ENCODE measurements at places on chromosomes 2 and 18. TPM values are rescaled to one million over a fixed set of nuclear protein-coding genes. Genes with fewer than 3 reads are reported as not detected.

The PTPRM gene
- 101 TPM for polyA plus RNA-seq

The MAP2 gene
- polyA plus RNA-seq = 9.5 TPM

The LAMA1 gene
- 2.5 TPM for polyA plus RNA-seq

The NPHP1 gene
- polyA plus RNA-seq = 18.0 TPM

The TUBA3E gene
- not detected for polyA plus RNA-seq

The CNGA3 gene
- 0.57 TPM for polyA plus RNA-seq

The NAT8 gene
- polyA plus RNA-seq = not detected

The DSG4 gene
- polyA plus RNA-seq = not detected

The MAP4K3 gene
- polyA plus RNA-seq = 52.1 TPM

The ANKZF1 gene
- 16.6 TPM for polyA plus RNA-seq

The FBLN7 gene
- polyA plus RNA-seq = 12.8 TPM

- DNase-seq = no peak
Observed at GRCh38 chr2:46200100-46200690, 97.0 kb upstream of the EPAS1 start.

- no peak for DNase-seq
Observed at GRCh38 chr2:203565076-203565475, 30.0 kb upstream of the RAPH1 start.

DNA sequence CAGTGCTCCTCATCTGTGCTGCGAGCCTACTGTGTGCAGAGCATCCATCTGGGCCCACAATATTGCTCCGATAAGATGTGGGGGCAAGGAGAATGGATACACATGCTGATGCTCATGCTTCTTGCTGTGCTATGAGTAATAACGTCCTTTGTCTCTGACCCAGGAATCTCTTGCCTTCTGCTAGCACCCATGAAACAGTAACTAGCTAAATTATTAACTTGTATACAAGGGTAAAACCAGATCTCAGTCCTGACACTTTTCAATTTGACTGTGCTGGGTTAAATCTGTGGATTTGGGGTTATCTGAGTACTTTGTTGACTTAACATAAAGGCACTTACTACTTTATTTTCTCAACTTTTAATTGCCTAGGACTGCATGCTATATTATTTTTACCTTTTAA, 357.6 kb downstream of the SLC4A3 start:
- no peak for DNase-seq

DNA sequence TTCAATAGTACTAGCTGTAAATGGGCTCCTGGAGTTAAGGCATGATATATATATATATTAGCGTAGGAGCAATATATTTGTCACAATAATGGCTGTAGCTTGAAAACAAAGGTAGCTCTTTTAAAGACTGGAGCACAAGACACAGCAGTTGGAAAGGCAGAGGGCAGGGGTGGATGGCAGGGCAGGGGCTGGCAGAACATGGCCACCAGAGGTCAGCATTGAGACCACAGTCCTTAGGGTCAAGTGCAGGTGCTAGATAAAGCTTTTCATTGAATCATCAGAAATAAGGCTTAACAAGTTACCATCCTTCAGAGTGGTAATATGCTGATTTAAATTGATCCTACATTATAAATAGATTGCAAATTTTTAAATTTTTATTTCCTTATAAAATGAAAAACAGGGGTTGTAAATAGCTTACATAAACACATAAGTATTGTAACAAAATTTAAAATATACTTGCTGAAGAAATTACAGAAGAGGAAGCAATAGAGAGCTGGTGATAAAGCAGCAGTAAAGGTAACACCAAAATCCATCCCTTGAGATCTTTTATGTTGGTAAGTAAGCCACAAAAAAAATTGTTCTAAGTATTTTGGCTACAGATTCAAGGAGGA, 161.2 kb upstream of the PIEZO2 start:
- no peak for DNase-seq

DNA sequence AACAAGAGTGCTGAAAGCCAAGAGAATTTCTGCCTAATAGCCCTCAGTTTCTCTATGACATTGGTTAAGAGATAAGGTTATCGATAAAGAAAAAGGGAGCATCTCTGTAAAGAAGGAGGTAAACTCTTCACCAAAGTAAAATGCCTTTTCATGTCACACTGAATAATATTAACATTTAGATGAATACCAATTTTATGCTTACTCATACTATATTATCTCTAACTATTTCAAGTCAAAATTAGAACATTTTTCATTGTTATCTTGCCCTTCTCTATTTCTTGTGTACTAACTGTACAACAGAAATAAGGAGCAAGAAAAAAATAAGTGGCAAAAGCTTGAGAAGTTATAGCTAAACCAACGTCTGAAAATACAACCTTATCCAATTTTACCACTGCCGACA, 127.5 kb downstream of the EXOC6B start:
- no peak for DNase-seq

- DNase-seq = peak; percentile 61
Observed at GRCh38 chr2:174587579-174587978, 10.0 kb downstream of the WIPF1 start.

DNA sequence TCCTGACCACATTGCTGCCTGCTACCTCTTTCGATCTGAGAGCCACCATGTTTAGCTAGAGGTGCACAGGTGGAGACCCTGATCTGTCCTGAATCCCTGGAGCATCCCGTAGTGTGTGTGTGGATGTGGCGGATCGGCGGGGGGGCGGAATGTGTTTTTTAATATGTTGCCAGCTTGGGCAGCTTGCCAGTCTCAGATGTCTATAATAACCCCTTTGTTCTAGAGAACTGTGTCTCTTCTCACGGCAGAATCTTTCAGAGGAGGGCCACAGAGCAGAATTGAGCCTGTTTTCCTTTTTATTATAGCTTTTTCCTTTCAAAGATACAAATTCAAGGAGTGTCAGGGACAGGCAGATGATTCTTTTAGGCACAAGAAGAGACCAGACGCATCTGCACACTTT, 934.1 kb upstream of the KLHL29 start:
- no peak for DNase-seq

DNA sequence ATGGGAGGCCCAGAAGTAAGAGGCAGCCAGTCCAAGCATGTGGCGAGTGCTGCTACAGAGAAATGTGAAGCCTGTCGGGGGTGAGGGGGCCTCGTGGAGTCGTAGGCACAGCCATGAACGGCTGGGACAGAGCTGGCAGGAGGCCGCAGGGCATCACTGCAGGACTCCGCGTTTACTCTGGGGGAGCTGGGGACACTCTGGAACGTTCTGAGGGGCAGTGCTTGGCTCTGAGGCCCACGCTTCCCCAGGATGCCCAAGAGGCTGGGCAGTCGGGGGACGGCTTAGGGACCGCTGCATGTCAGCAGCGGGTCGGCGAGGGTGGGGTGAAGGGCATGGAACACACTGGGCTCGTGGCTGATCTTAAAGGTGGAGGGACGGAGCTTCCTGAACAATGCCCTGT, 6.6 kb downstream of the TMEM18 start:
- DNase-seq = no peak

- no peak for DNase-seq
Observed at GRCh38 chr2:196172951-196173350, 1.6 kb upstream of the STK17B start.

DNA sequence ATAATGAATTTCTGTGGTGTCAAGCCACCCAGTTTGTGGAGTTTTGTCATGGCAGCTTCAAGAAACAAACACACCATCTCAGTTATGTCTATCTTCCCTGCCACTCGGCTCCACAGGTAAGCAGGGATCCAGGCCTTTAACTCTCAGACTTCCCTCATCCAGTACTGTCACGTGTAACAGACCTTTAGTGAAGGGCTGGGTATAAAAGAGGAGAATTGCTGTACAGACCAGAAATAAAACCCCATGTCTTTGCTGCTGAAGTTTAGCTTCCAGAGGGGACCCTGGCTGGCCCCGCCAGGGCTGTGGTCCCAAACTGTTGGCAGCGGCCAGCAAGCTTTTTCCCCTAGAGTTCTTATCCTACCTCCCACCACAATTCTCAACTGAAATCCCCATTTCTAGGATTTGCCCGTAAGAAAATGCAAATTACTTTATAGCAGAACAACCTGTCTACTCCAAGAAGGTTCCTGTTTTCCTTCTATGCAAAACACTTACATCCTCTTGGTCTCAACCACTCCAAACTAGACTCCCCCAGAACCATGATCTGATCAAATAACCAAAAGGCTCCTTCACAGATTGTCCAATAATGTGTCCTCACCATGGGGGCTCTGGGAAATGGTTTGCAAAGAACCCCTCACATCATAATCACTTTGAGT, 438.0 kb upstream of the ID2 start:
- DNase-seq = no peak

DNA sequence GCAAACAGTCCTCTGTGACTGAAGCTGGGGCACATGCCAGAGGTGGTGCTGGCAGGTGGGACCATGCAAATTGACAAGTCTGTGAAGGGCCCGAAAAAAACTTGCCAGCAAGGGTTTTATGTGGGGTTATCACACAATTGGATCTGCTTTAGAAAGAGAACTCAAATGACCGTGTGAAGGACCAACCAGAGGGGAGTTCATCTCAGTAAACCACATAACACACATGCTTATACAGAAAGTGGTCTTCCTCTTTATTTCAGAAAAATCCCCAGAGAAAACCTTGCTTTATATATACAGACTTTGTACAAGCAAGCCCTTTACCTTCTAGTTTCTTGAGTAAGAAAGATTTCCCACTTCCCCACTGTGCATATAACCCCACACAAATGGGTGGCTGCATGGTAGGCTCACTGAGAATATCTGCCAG, 46.7 kb downstream of the KIDINS220 start:
- no peak for DNase-seq

DNA sequence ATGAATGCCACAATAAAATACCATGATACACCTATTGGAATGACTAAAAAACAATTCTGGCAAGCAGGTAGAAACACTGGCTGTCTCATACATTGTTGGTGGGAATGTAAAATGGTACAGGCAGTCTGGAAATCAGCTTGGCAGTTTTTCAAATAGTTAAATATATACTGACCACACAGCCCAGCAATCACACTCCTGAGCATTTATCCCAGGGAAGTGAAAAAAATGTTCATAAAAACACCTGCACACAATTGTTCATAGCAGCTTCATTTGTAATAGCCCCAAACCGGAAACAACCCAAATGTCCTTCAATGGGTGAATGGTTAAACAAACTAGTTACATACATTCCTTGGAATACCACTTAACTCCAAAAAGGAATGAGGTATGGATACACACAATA, 137.2 kb downstream of the TFCP2L1 start:
- DNase-seq = no peak

DNA sequence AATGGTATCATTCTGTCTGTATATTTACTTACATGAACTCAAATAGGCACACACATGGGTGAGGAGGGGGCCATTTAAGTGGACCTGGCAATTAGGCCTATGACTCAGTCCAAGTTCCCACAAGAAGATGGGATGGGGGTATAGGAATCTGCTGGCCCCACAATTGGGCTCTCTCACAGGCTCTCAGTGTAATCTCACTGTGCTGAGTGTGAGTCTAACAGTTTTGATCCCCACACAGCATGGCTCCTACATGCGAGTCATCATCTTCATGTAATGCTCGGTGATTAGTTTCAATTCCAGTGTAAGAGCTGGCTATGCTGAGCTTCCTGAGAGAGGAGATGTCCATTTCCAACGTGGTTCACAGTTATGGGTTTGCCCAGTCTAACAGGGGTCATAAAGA, 114.0 kb downstream of the GATA6 start:
- DNase-seq = no peak

DNA sequence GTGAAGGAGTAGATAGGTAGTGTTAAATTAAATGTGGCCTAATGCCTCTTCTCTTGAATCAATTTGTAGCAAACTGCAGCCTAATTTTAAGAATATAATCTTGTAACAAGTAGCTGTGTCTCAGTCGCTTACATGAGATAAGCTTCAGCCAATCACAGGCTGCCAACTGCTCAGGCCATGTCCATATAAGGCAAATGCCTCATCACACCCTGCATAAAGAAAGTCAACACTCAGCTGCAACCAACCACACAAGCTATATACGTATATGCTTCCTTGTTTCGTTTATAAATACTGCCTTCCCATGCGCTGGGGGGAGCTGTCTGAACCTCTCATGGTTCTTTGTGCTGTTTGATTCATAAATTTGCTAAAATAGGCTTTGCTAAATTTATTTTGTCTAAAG, 476.3 kb downstream of the TRIB2 start:
- DNase-seq = no peak

GRCh38 chr2:235468978-235469655, 24.7 kb upstream of the AGAP1 start:
- peak; percentile 56 for DNase-seq

DNA sequence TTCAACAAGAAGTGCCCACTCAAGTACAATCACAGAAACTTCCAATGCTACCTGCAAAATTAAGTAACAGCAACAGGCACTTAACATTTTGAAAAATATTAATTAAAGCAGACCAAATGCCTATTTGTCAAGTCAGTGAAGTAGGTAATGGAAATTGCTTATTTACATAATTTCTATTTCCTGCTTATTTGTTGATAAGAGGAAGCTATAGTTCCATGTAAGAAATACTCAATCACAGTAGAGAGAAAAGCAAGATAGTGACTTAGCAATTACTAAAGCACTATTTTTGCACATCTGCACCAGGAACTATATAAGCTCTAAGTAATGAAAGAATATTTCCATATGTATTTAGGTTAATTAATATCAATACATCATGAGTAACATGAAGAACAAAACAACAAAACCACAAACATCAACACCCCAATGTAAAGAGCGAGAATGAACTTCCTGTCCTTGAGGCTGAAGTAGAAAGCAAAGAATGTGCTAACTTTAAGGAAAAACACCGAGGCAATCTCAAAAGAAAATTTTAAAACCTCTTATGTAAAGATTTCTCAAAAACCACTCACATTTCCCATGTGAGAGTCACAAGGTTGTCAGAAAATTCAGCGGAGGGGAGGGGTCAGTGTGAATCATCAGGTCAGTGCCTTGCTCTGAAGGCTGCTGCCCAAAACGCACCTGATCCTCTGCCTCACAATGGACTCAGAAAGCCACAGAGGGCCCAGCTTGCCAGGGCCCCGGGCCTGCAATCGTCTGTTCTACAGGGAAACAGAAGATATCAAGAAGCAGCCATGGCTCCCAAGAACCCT, 12.5 kb downstream of the NPC1 start:
- no peak for DNase-seq

GRCh38 chr2:75764611-75765010, 53.9 kb upstream of the GCFC2 start:
- no peak for DNase-seq

DNA sequence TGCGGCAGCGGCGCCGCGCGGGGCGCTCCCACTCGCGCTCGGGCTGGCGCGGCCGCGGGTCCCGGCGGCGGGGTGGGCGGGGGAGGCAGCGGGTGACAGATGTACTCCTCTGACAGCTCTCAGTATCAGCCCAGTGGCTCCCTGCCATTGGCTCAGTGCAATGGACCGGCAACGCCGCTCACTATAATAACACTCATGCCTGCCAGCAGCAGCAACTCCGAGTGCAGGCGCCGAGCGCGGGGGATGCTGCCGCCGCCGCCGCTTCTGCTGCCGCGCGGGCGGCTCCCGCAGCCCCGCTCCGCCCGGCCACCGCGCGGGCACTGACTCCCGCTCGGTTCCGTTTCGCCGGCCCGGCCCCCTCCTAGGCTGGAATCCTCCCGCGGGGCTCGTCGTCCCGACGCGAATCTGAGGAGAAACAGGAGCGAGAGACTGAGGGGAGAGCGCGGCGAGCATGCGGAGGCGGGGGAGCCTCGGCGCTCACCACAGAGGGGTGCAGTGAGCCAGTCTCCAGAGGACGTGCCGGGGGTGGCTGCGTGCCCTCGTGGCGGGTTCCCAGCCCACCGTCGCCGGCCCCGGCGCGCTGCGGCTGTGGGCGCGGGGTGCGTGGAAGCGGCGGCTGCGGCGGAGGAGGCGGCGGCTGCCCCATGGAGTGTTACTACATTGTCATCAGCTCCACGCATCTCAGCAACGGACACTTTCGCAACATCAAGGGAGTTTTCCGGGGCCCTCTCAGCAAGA, at the start of gene ZNF804A:
Gene ZNF804A (plus strand): TSS at position 214 of the 738 bp plus-strand sequence. CDS start 431 bp downstream, at position 645.
- peak; percentile 34 for DNase-seq

All from muscle of arm (tissue), 14 donors.